ENCODE measurements at places on chromosomes 2 and 18.

DNA sequence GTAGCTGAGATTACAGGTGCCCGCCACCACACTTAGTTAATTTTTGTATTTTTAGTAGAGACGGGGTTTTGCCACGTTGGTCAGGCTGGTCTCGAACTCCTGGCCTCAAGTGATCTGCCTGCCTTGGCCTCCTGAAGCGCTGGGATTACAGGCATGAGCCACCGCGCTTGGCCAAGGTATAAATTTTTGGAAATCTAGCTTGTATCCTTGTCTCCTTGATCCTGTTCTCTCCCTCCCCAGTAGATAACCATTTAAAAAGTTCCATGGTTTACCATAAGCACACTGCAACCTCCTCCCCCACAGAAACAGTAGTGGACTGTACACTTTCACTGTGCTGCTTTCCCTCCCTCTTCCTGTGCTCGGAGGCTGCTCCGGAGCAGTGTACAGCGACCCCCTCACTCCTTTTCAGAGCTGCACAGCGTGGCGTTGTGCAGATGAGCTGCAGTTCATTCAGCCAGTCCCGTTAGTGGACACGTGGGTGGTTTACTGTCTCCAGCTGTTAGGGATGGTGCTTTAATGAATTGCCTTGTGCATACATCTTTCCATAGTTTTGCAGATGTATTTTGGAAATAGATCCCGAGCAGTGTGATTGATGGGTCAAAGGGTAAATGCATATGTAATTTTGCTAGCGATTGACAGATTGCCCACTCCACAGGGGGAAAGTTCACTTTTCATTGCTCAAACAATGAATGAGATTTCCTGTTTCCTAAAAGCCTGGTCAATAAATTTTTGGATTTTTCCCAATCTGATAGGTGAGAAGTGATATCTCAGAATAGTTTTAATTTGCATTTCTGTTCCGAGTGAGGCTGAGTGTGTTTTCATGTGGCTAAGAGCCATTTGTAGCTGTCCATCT, 14.8 kb downstream of the ASB1 start:
- no peak for ATAC-seq

DNA sequence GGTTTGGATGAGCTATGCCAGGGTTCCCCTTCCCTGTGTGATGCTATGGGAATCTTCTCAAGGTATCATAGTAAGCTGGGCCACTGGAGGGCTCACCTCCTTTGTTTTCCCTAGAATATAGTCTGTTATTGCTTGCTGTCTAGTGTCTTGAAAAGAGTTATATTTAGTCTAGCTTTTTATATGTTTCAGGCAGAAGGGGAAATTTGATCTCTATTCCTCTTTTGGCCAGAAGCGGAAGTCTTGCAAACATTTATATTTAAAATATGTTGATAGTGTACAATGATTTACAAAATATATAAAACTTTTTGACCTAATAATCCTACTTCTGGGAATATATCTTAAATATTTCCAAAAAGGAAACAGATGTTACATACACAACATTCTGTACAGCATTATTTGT, 260.7 kb downstream of the FHOD3 start:
- no peak for ATAC-seq

GRCh38 chr18:60188958-60189357, 183.6 kb downstream of the MC4R start:
- ATAC-seq: no peak

- no peak for ATAC-seq
These were observed 10.2 kb downstream of the ZBTB14 start for GRCh38 chr18:5285326-5285725.

All from activated CD4-positive, CD25-positive, alpha-beta regulatory T cell treated with anti-CD3 and anti-CD28 coated beads, Interleukin-2, amount 50 U/mL, for 24 hours (primary cell).